ENCODE measurements at places on chromosomes 12 and 14.
A peak's percentile ranks its signal among the peaks of the same experiment; 100 is the strongest.

GRCh38 chr12:58887068-58887467 lies 33.2 kb downstream of the LRIG3 start:
- no peak for DNase-seq

DNA sequence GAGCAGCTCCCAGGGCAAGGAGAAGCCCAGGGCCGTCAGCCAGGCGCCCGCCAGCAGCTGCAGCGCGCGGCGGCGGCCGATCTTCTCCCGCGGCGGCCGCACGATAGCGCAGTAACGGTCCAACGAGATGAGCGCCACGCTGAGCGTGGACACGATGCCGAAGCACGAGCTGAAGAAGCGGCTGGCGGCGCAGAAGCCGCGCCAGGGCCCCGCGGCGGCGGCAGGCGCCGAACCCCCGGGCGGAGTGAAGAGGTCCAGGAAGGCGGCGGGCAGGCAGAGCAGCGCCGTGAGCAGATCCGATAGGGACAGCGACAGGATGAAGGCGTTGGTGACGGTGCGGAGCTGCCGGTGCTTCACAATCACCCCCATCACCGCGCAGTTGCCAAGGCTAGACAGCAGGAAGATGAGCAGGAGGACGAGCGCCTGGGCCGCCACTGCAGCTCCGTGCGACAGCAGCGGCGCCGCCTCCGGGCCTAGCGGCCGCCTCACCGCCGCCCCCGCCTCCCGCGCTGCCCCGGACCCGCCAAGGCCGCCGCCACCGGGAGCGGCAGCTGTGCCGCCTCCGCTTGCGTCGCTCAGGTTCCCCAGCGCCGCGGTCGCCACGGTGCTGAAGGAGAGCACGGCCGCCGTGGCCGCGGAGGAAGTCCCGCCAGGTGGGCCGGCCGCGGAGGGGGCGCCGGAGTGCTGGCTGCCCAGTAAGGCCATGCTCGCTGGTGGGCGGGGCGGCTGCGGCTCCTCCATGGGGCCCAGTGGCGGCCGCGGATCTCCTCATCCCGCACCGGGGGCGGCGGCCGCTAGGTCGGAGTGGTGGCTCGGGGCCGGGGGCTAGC lies 479 bp downstream of the GPR135 start:
- peak; percentile 71 for DNase-seq

DNA sequence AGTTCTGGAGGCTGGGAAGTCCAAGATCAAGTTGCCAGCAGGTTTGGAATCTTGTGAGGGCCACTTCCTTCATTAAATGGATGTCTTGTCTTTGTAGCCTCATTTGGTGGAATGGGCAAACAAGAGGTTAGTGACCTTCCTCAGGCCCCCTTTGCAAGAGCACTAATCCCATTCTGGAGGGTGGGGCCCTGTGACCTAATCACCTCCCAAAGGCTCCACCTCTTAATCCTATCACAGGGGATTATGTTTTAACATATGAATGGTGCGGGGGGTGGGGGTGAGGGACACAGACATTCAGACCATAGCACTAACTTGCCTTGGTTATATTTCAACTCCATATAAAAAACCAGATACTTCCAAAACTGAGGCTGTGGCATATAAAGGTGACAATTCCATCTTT lies 59.9 kb upstream of the PPP4R3A start:
- no peak for DNase-seq

- DNase-seq, result no peak
These were observed 11.8 kb upstream of the WSCD2 start for GRCh38 chr12:108117163-108117849.

DNA sequence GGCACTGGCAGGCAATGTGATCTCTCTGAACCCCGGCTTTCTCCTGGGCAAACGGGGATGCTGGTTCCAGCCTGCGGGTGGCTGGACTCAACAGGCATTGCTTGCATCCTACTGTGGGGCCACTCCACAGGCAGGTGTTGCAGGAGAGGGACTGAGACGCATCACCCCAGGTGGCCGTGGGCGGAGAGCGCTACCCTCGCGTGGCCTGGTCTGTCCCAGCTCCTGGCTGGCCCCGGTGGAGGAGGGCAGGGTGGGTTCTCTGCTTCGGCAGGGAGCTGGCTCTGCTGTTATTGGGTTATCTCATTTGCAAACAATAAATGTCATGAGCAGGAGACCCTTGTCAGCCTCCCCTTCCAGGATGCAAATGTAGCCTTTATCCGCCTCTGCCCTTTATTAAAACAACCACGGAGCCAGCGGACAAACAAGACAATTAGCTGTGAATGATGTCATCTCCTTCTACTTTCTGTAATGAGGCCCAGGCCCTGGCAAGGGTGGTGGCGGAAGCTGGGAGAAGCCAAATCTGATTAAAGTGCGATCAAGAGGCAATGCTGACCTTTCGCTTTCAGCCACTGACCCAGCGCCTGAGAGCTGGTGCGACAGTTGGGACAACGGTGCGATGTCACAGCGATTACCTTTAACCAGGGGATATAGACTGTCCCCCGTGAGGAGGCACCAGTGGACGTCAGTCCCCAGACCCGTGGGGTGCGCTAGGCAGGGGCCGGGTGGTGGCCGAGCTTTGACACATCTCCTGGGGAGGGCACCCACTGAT lies 161.8 kb downstream of the KIF26A start:
- DNase-seq, result peak; percentile 80

- no peak for DNase-seq
These were observed 223.7 kb downstream of the CACNA1C start for GRCh38 chr12:2276288-2277033.

- no peak for DNase-seq
These were observed 65.5 kb downstream of the PTPRR start for GRCh38 chr12:70854881-70855568.

GRCh38 chr12:24997496-24997895 lies 48.6 kb upstream of the BCAT1 start:
- no peak for DNase-seq

DNA sequence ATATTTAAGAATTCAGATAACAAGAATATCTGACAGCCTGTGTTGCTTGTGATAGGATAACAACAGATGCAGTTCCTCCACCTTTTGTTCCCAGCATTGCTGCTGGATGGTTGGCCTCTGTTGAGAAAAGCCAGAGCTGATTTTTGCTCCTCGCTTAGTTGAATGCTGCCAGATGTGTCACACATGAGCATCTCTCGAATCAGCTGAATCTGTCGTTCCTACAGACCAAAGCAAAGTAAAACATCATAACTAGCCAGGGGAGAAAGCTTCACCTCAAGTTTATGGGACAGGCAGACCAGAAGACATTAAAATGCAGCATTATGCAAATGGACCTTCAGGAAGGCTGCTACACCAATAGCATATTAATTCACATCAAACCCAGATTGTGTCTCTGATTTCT lies 20.1 kb downstream of the RACGAP1 start:
- no peak for DNase-seq

GRCh38 chr12:108647585-108648287 lies 14.0 kb upstream of the SELPLG start:
- no peak for DNase-seq

DNA sequence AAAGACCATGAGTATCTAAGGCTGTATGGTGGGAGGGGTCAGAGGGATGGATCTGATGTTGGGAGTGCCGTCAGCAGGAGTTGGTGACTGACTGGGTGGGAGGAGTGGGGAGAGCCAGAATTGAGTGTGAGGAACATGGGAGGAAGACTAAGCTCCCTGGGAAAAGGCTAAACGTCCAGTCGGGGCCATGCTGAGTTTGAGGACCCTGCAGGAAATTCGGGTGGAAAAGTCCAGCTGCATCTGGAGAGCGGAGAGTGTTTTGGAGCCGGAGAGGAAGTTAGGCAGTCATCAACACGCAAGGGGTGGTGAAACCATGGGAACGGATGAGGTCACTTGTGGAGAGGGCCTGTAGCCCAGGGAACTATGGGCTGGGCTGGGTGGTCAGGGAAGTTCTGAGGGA lies 60.9 kb downstream of the ELK3 start:
- DNase-seq, result no peak

DNA sequence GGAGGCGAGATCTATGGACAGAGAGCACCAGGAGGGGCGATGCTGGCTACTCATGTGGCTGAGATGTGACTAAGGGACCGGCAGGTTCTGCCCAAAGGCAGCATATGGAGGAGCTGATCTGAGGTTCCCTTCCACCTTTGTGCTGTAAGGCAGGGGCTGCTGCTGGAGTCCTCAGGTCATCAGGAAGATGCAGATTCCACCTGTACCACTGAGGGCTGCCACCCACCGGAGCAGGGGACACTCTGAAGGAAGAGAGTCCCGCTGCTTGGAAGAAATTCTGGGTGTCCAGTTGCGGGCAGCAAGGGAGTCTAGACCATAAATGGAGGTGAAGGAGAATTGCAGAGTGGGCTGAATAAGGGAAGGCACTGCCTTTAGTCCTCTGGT lies 55.3 kb downstream of the PLEKHG3 start:
- DNase-seq, result no peak

DNA sequence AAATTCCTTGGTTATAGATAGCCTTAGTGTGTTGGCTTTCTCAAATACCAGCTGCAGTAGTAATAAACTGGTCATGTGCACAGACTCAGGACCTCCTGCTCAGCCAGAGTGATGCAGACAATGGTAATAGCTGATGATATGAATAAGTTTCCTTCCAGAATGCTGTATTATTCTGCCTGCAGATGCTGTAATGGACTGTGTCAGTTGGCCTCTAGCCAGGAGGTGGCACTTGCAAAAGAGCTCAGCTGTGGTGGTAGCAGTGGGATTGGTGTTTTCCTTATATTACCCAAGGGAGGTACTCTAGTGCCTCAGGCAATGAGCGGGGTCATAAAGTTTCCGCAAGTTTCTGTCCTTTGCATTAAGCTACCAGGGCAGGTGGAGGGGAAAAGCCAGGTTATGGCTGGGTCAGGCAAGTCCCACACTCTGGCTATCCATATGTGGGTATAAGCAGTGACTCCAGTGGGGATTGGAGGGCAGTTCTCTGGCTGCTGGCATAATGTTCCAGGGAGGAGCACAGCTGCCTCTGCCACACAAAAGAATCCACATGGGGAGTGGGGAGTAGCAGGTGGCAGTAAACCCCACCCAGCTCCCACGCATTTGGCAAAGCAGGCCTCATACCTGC lies 14.0 kb upstream of the MUCL1 start:
- no peak for DNase-seq

DNA sequence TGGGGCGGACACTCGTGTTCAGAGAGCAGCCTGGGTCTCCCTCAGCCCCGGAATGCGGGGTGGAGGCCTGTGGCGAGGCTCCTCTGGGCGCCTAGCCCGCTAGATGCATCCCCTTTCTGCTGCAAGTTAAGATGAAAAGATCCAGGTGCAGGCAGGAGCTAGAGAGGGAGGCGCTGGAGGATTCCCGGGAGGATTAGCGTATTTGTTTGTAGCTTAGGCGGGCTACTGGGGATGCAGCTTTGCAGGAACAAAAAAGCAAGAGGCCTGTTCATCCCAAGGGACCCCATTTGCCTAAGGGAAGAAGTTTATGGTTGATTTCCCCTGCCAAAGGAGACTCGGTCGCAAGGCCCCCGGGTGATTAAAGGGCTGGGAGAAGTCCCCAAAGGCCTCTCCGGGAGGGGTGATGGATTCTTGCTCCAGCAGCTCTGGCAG lies 824 bp downstream of the CCDC177 start:
- peak; percentile 85 for DNase-seq

GRCh38 chr12:72089678-72090077 lies 151.0 kb downstream of the TPH2 start:
- DNase-seq, result peak; percentile 59

DNA sequence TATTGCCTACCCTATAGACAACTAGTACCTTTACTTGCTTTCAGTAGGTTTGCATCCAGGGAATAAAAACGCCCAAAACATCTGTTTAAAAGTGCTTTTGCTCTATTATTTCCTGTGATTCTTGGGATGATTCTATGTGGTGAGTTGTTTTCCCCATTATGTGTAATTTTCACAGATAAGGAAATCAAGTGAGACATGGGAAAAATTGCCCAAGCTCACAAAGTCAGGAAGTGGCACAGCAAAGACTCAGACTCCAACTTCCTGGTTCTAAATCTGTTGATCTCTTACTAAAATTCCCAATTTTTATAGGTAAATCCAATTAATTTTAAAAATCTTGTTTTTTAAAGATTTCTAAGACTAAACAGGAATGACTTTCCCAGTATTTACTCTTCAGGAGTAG lies 39.0 kb downstream of the NID2 start:
- no peak for DNase-seq

GRCh38 chr12:59808317-59808910 lies 212.6 kb downstream of the SLC16A7 start:
- peak; percentile 36 for DNase-seq

DNA sequence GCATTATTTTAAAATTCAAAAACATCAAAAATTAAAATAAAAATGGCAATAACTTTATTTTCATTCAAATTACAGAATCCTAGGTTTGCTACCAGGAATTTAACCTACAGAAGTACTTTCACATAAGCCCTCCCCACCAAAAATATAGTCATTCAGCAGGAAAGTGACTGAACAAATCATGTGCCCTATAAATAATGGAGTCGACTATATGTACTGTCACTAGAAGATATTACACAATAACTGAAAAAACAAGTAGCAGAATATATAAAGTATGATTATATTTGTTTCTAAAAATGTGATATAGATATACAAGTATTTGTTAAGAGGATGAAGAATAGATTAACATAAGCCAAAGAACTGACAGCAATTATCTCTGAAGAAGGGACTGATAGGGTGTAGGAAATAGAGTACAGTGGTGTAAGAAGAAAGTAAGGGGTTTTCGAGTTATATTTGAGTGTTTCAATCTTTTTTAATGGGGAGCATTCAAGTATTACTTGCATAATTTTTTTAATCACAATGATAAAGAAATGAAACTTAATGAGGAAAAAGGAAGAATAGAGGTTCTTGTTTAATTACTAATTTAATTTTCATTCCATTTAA lies 7.9 kb downstream of the C2CD5 start:
- DNase-seq, result no peak

DNA sequence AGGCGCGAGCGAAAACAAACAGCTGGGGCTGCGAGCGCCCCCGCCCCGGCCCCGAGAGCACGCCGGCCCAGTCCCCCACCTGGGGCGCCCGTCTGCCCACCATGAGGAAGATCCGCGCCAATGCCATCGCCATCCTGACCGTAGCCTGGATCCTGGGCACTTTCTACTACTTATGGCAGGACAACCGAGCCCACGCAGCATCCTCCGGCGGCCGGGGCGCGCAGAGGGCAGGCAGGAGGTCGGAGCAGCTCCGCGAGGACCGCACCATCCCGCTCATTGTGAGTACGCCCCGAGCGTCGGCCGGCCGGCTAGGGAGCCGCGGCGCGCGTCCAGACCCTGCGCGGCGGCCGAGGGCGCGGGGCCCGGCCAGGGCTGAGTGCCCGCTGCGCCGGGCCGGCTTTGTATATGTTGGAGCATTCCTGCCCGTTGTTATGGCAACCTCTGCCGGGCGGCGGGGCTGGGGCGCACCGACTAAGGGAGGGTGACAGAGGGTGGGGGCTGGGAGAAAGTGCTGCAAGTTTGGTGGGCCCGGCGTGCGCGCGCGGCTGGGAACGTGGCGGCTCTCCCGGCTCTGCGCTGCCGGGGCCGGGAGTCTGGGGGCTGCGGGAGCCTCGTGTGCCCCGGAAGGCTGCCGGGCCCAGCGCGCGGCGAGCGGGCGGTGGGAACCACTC lies 367 bp downstream of the GALNT16 start:
- DNase-seq, result peak; percentile 86

Measured in NCI-H1417 (cell line).